ENCODE measurements at places on chromosomes 5 and 9. TPM values are rescaled to one million over a fixed set of nuclear protein-coding genes. Genes with fewer than 3 reads are reported as not detected.

DNA sequence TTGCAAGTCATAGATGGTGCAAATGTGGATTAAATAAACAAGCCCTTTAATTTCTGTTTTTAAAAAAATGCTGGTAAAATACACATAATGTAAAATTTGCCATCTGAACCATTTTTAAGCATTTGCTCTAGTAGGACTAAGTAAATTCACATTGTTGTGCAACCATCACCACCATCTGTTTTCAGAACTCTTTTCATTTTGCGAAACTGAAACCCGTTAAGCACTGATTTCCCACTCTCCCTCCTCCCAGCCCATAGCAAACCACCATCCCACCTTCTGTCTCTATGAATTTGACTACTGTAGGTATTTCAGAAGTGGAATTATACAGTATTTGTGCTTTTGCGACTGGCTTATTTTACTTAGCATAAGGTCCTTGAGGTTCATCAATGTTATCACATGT, 103.3 kb upstream of the CNTLN start:
- no peak for DNase-seq

DNA sequence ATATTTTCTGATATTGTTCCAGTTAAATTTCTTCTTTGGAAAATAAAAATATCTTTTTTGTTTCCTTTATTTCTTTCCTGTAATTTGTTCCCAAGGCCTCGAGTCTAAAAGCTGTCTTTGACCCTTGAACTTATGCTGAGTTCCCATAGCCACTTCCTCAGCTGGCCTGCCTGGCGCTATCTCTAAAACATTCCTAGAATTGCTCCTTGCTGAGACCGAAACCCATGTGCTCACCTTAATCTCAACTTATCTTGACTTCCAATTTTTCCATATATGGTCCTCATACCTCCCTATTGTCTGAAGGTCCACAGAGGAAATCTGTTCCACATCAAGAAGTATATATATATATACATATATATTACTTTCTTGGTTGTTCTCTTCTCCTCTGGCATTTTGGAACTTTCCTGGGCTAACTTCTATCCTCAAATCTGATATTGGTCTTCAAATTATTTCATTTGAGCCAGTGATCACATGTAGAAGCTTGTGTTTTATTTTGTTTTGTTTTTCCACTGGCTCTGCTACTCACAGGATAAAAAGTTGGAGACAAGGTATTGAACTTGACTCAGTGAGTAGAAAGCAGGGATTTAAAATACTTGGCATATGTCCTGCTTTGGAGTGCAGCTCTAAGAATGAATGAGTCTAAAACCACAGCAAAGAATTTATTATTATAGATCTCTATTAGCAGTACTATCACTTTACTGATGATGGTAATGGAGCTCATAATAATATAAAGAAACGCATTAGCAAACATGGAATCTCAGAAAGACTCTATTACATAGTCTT, 45.2 kb downstream of the ENC1 start:
- no peak for DNase-seq

- no peak for DNase-seq
Observed at GRCh38 chr9:784916-785315, 56.6 kb upstream of the DMRT1 start.

DNA sequence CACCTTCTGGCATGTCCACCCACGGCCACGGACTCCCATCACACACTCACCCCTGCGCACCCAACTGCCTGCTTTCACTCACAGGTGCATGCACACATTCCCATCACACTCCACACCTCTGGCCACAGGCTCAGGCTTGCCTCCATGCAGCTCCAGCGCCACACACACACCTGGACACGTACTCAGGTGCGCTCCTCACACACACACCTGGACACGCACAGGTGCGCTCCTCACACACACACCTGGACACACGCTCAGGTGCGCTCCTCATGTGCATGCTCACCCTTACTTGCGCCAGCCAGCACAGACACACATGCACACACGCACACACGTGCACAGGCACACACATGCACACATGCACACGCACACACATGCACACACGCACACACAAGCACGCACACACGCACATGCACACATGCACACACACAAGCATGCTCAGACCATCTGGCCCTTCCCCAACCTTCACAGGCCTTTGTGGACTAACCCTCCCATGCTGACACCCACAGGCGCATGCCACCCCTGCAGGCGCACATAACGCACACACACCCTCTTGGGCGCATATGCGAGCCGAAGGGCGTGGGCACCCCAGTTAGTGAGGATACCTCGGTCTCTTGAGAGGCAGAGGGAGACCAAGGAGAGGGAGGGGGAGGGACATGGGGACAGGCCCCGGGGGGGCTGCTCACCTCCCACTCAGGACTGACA, 8.3 kb downstream of the GRIN1 start:
- DNase-seq = no peak

DNA sequence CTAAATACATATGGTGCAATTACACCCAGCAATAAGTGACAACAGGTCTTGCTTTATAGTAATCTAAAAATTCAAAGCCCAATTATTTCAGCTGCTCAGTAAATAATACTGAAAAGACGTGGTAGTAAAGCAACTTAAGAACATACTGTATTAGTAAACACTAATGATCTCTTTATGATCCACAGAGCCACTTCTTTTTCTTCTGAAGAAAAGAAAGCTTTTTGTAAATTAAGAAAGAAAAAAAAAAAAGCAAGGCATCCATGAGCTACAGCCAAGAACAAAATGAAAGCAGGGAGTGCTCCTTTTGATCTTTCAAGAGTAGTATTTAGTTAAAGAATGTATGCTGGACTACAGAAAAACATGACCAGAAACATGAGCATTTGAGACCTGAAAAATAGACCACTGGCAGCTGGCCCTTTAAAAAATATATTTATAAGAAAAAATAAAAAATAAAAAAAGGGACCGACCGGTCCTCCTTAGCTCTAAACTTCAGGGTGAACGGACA, 348.7 kb downstream of the GLIS3 start:
- DNase-seq = no peak

DNA sequence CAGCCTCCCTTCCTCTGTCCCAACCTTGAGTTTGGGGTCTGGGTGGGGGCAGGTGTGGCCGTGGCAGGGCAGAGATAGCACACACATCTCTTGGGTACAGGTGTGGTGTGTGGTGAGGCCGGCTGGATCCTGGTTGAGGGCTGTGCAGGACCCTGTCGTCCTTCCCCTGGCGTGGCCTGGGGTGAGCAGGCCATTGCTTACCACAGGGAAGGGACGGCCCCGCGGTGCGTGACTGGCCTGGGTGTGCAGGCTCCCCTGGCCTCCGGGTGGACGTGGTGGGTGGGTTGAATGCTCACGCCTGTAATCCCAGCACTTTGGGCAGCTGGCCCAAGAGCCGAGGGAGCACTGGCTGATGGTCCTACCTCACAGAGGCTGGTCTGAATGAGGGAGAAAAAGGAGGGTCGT, 1.2 kb downstream of the ARRDC1 start:
- DNase-seq = no peak

- no peak for DNase-seq
Observed at GRCh38 chr5:139132515-139132914, 65.7 kb downstream of the SIL1 start.

DNA sequence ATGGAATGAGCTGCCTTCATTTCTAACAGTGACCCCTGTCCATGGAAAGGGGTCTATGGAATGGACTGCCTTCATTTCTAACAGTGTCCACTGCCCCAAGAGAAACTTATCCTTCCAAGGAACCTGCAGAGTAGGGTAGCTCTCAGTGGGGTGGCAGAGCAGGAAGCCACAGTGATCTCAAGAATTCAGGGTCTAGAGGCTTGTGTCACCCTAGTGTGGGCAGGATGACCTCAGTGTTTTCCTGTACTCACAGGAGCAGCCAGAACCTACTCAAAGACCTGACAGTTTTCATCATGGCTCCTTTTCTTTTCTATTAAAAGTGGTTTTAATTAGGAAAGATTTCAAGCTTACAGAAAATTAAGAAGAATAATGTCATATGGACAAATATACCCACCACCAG, 27.5 kb downstream of the SEC61B start:
- no peak for DNase-seq

DNA sequence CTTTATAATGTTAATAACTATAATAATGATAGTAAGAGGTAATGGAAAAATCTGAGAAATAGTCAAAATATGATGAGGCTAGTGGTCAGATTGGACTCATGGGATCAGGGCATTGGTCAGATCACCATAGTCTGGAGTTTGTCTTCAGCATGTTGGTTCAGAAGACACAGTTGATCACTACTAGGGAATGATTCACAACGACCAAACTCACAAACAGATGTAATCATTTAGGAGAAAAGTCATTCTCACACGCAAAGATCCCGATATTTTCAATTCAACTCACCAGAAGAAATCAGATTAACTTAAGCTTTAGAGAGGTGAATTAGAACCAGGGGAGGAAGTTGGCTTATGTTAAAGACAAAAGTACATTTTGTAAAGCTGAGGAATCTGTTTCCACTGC, 131.8 kb downstream of the LURAP1L start:
- DNase-seq = no peak

DNA sequence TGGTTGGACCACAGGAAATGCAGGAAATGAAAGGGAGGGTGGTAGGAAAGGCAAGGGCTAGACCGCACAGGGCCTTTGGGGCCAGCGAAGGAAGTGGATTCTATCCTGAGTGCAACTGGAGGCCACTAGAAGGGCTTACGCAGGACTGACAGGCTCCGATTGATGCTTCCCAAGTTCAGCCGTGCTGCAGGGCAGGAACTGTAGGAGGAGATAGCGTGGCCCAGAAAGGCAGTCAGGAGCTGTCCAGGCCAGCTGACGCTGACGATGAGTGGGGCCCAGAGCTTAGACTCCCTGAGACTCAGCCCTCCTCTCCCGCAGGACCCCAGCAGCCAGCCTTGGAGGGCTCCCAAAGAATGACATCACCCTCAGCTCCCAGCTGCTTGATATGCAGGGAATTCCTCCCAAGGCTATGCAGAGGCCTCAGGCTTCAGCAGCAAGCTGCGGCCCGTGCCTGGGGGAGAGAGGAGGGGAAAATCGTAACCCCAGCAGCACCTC, 48.8 kb downstream of the KCNIP1 start:
- DNase-seq = peak; percentile 94

DNA sequence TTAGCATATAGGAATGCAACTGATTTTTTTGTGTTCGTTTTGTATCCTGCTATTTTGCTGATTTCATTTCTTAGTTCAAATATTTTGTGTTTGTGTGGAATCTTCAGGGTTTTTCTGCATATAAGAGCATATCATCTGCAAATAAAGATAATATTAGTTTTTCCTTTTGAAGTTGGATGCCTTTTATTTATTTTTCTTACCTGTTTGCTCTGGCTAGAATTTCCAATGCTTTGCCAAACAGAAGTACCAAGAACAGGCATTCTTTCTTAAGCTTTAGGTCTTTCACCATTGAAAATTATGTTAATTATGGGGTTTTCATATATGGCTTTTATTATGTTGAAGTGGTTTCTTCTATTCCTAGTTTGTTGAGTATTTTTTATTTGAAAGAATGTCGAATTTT, 505.1 kb upstream of the DMAC1 start:
- no peak for DNase-seq

DNA sequence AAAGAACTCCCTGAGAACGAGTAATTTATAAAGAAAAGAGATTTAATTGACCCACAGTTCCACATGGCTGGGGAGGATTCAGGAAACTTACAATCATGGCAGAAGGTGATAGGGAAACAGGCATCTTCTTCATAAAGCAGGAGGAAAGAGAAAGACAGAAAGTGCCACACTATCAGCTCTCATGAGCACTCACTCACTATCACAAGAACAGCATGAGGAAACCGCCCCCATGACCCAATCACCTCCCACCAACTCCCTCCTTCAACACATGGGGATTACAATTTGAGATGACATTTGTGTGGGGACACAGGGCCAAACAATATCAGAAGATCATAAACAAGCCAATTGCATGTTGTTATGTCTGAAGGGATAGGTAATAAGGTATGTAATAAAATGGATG, 935.9 kb upstream of the COX7C start:
- DNase-seq = no peak

DNA sequence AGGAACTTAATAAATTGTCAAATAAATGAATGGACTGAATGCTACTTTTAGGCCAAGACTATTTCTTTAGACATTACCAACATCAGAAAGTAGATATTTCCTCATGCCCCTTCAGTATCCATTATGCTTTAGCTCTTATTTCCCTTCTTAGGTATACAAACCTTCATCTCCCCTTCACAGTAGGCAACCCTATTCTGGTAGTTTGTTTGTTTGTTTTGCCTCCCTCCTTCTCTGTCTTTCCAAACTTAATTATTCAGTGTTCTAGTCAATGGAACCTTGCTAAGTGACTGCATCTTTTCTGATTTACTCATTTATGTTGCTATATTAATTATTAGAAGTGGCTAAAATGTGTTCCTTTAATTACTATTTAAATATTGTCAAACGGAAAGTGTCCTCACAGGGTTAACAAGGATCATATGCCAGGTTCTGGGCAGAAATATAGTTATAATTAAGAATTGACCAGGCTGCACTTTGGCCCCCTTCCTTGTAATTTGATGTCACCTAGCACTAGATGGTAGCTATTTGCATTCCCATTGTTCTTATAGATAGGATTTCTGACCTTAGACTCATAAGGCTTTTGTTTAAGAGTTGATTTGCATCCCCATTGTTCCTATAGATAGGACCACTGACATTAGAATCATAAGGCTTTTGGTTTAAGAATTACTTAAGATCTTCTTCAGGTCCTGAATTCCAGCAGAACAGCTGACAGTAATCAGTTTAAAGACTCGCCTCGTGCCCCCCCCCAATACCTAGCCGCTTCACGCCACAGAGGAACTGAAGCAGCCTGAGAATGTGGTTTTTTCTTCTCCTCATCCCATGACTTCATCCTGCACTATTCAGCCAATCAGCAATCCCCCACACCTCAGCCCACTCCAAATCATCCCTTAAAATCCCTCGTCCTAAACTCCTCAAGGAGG, 84.4 kb upstream of the NUDT12 start:
- no peak for DNase-seq

The FOXD4L6 gene
- polyA plus RNA-seq = not detected

The C9orf153 gene
- not detected for polyA plus RNA-seq

The TNC gene
- polyA plus RNA-seq = 97.6 TPM

The EDIL3 gene
- 18.7 TPM for polyA plus RNA-seq

The FABP6 gene
- not detected for polyA plus RNA-seq

The PCDHAC2 gene
- 1.0 TPM for polyA plus RNA-seq

The KCNN2 gene
- 11.5 TPM for polyA plus RNA-seq

The NTRK2 gene
- 29.4 TPM for polyA plus RNA-seq

The GALNT12 gene
- polyA plus RNA-seq = 2.5 TPM

Measured in muscle of arm (tissue), 14 donors.